ENCODE measurements at places on chromosomes 16 and 17. TPM values are rescaled to one million over a fixed set of nuclear protein-coding genes. Genes with fewer than 3 reads are reported as not detected.
A peak's percentile ranks its signal among the peaks of the same experiment; 100 is the strongest.

KRT28 gene
- not detected for total RNA-seq

UNKL gene
- 18.9 TPM for total RNA-seq

OVCA2 gene
- 40.3 TPM for total RNA-seq

RPS2 gene
- total RNA-seq: 899 TPM

P2RX5 gene
- total RNA-seq: 0.96 TPM

TM4SF5 gene
- total RNA-seq: not detected

ENPP7 gene
- not detected for total RNA-seq

PDILT gene
- total RNA-seq: not detected

G6PC1 gene
- not detected for total RNA-seq

GRCh38 chr17:12631076-12631475, 34.6 kb upstream of the MYOCD start:
- ATAC-seq: no peak

GRCh38 chr17:31113939-31114338, 19.2 kb downstream of the NF1 start:
- ATAC-seq: no peak

DNA sequence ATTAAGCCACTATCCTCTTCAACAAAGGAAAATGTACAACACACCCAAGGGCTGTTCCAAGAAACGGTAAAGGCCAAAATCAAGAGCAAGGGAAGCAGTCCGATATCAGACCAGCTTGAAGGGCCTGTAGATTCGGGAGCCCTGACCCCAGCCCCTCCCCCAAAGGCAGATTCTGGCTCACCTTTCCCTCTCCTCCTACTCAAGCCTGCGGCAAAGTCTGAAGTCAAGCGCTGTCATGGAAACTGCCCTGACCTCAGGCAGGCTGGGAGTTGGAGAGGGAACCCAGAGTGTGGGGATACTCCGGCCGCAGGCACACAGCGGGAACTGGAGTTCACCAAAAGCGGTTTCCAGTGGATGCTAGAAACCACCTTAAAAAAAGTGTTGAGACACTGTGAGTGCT, 1.8 kb downstream of the ALYREF start:
- no peak for ATAC-seq

DNA sequence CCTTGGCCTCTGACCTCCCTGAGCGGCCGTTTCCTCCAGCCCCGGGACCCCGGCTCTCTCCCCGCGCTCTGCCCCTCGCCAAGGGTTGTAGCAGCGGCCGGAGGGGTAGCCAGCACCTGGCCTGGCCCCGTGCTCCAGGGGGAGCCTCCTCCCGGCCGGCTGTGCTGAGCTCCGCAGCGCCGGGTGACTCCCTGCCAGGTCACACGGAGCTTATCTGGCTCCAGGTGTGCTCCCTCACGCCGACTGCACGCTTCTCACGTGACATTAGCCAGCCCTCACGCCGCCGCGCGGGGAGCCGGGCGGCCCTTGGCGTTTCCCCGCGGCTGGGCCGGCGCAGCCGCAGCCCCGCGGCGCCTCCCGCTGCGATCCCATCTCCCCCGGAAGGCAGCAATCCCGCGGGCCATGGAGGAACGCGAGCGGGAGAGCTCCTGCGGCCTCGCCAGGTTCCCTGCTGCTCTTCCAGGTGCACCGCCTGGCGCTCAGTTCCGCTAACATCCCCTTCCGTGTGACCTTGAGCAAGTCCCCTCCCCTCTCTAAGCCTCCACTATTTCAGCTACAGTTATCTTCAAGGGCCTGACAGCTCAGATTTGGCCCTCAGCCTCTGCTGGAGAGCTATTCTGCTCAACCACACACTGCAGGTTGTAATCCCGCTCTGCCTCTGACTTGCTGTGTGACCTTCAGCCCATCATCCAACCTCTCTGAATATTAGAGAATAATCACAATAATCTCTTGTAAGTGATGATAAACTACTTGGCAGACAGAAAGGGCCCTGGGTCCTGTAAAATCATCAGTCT, 3.4 kb downstream of the MYO18A start:
- ATAC-seq: peak; percentile 45

GRCh38 chr16:1193825-1194581, 31.1 kb downstream of the TPSG1 start:
- ATAC-seq: no peak

DNA sequence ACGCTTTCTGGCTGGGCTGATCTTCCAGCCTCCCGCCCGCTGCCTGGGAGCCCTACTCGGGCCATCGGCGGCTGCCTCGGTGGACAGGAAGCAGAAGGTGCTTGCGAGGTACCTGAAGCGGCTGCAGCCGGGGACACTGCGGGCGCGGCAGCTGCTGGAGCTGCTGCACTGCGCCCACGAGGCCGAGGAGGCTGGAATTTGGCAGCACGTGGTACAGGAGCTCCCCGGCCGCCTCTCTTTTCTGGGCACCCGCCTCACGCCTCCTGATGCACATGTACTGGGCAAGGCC, 30.7 kb downstream of the CIITA start:
- no peak for ATAC-seq

- ATAC-seq: peak; percentile 75
Measured at GRCh38 chr17:75877752-75878173, 618 bp downstream of the TRIM47 start.

DNA sequence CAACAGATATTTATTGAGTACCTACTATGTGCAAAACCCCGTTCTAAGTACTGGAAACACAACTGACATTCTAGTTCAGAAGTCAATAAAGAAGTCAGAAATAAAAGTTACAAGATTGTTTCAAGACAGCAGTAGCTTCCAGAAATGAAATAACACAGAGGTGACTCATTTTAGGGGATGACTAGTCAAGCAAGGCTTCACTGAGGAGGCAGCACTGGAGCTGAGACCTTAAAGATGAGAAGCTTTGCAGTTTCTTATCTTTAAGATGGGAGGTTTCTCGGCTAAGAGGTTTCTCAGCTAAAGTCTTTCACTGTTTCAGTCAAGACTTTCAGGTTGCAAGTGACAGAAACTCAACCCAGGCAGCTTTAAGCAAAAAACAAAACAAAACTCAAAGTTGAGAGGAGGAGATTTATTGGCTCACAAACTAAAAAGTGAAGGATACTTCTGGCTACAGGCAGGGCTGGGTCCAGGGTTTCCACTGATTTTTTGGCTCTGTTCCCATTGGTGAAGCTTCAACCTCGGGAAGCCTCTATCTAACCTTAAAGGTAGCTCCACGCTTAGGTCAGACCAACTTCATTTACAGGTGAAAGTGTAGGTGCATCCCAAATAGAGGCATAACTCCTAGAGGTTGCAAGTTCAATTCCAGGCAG, 7.4 kb upstream of the MMP2 start:
- peak; percentile 44 for ATAC-seq

DNA sequence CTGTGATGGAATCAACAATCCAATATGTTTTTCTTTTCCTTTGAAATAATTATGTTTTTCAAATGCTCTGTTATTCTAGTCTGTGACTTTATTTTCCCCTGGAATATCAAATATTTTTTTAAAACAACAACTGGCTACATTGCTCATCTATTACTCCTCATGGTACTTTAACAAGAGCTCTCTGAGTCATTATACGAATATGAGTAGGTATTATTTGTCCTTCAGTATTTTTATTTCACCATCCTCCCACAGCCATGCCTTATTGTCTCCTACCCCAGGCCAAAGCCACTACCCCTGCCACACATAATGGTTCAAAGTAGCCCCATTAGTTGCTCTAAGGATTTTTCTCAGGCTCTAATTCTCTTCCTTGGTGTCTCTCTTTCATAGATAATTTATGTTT, 1572.3 kb downstream of the CDH8 start:
- no peak for ATAC-seq

DNA sequence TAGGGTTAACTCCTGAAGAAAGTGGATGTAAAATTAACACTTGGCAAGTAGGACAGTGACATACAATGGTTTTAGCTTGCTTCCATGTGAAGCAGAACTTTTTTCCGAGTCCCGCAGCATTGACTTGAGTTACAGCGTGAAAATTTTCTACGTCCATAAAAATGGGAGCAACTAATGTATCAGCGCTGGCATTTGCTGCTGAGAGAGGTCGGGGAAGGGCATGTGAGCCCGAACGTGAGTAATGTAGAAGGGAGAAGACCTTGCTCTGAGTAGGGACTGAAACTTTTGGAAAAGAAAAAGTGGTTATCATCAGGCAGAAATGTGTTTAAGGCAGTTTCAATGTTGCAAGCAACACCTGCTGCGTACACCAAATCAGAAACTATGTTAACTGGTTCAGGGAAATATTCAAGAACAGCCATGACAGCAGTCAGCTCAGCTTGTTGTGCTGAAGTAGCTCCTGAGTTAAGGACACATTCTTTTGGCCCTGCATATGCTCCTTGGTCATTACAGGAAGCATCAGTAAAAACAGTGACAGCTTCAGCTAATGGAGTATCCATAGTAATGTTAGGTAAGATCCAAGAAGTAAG, 70.9 kb upstream of the ARL4D start:
- ATAC-seq: no peak

DNA sequence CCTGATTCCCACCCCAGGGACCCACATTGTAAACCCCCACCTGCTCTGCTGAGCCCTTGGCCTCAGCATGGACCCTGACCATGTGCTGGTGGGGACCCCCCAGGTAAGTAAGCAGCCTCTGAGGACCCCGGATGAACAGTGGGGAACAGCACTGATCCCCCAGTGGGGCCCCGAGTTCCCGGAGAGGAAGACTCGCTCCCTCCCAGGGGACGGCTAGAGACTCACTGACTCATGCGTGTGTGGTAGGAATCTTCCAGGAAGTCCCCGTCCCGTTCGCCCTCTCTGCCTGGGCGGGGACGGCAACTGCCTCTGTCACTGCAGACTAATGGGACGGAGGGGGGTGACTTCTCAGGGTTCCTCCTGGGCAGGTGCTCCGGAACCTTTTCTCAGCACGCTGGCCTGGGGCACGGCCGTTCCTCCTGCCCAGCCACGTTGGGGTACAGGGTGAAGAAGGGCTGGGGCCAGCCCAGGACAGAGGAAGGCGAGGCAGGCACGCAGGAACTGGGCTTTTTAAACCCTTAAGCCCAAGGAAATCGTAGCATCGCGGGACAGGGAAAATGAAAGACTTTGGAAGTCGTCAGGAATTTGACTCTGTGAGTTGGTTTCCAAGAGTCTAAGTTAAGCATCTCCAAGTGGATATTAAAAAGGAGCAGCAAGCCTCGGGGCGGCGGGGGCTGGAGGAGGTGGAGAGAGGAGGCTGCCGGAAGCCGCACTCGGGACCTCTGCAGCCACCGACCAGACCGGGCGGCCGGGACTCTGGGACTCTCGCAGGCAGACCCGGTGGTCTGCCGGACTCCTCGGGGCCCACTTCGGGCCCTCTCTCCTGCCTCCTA, 178.7 kb downstream of the SEC14L1 start:
- peak; percentile 75 for ATAC-seq

Measured in gastroesophageal sphincter (tissue), 4 donors.